ENCODE measurements at places on chromosomes 12 and 14. TPM values are rescaled to one million over a fixed set of nuclear protein-coding genes. Genes with fewer than 3 reads are reported as not detected.
A peak's percentile ranks its signal among the peaks of the same experiment; 100 is the strongest.

GLIPR1L1 gene
- total RNA-seq, result not detected

GYS2 gene
- total RNA-seq, result not detected

DNA sequence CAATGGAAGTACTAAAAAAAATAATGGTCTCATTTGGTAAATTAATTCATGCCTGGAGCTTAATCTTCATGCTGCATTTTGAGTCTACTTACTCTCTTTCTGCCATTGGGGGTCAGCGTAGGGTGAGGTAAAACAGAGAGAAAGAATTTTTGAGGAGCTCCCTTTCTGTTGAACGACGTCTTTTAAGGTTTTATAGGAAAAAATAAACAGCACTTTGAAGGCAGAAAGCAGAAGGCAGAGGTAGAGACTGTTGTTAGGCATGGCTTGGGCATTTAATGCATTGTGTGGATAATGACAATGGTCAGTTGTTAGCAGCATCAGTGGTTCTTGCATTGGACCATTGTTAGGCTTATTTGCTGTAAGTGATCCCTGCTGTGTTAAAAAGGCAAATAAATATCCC is 557.2 kb upstream of the STXBP6 start:
- no peak for DNase-seq

PGF gene
- 18.3 TPM for total RNA-seq

DNA sequence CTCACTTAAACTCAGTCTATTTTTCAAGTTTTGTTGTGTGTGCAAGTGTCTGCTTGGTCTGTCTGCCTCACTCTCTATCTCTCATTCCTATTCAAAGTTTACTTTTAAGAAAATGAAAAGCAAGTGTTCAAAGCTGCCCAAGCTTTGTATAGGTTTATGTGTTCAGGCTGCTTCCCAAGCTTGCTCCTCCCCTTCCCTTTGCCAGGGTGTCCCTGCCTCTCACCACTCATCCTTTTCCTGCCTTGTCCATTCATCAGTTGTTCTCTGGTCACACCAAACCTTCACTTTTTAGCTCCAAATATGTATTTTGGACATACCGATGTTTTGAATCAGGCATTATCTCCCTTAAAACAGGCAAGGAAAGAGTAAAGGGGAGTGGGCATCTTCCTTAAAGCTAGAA is 41.3 kb downstream of the STK38L start:
- DNase-seq, result no peak

ALX1 gene
- not detected for total RNA-seq

DNA sequence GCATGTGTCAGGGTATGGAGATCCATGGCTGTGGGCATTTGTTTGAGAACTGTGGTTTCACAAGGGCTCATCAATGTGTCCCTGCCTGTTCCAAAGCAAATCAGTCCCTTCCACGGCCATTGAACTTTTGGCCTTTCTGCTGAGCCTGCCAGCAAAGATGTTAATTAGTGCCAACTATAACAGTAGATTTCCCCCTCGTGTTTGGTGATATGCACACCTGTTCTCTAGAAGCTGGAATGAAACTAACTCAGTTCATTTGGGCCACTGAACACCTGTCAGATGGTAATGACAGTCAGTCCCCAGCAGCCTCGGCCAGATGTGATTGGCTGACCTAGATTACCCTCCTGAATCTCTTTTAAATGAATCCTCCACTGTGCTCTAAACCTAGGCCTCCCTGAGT is 43.2 kb downstream of the IRAK3 start:
- DNase-seq, result no peak

- DNase-seq, result no peak
Measured at GRCh38 chr12:24113701-24114100, 164.2 kb upstream of the SOX5 start.

DNA sequence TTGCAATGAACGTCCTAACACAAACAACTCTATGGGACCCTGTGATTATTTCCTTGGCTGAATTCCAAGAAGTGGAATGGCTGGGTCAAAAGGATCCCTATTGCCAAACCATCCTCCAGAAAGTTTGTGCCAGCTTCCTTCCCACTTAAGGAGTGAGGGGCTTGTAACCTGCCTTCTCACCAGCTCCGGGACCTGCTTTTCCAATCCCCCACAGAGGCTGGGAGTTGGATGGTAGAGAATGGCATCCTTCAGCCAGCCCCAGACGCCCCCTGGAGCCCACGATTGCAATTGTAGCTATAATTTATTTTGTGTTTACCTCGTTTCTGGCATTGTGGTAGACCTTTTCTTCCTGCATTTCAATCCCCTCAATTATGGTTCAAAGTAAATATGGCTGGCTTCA is 9.7 kb upstream of the ZDHHC22 start:
- no peak for DNase-seq

GRCh38 chr14:62125793-62126192 is 363.6 kb downstream of the SNAPC1 start:
- no peak for DNase-seq

GRCh38 chr12:62028536-62028935 is 231.7 kb upstream of the USP15 start:
- DNase-seq, result no peak

ITGB7 gene
- total RNA-seq, result 1.7 TPM

MYF5 gene
- not detected for total RNA-seq

- no peak for DNase-seq
Measured at GRCh38 chr12:77130193-77130592, 64.8 kb upstream of the E2F7 start.

DNA sequence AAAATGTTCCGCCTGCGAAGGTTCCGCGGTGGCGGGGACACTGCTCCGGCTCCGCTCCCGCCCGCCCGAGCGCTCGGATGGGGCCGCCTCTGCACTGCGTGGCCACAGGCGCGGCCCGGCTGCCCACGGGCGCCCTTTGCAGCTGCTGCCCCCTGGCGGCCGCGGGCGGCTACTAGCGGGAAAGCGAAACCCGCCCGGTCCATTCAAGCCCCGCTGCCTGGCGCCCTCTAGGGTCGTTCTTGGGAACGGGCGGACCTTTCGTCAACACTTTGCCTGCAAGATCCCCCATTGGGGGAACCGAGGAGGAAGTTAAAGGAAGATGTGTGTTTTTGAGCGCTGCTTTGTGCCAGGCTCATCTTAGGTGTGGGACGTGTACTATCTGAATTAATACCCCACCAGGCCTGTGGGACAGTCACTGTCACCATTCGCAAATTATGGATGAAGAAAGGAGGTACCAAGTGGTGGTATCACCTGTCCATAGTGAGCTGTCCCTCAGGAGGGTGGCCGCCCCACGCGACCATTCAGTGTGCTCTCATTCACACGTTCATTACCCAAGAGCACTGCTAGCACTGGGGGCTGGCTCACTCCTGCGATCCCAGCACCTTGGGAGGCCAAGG is 19.4 kb downstream of the GPR132 start:
- peak; percentile 96 for DNase-seq

ENDOU gene
- 0.39 TPM for total RNA-seq

- no peak for DNase-seq
Measured at GRCh38 chr14:105980224-105980623, 453.8 kb downstream of the TMEM121 start.

TGM1 gene
- total RNA-seq, result 0.52 TPM

DNA sequence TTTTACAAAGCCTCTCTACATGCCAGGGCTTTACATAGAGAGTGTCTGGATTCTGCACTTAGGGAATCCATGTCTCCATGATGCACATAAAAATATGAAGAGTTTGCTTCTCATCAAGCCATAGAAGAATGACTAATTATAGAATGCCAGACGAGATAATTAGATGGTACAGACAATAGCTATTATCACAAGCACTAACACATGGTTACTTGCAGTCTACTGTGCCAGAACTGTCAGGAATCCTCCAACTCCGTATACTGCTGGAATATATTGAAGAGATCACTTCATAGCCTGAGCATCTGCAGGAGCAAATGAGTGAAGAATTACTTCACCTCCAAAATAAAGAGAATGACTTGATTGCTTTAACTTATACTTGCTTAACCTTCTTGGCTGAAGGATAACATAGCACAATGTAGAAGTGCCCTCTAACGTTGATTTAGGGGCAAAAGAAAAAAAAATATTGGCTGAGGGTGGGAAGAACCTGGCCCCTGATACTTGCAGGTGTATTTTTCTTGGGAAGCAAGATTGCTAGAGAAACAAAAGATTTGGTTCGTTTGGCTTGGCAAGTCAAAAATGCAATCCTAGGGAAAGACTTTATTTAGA is 272.8 kb upstream of the FAR2 start:
- DNase-seq, result no peak

GRCh38 chr12:96014943-96015599 is 18.9 kb upstream of the HAL start:
- no peak for DNase-seq

- DNase-seq, result no peak
Measured at GRCh38 chr12:21599143-21599999, 5.3 kb downstream of the GYS2 start.

DNA sequence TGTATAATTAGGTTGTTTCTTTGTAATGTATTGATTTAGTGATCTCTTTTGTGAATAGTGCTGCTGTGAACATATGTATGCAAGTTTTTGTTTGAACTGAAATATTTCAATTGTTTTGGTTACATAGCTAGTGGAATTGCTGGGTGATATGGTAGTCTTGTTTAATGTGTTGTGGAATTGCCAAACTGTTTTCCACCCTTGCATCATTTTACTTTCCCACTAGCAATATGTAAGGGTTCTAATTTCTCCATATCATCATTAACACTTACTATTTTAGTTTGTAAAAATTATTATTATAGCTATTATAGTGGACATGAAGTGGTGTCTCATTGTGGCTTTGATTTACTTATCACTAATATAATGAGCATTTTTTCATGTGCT is 5.9 kb downstream of the G2E3 start:
- no peak for DNase-seq

DNA sequence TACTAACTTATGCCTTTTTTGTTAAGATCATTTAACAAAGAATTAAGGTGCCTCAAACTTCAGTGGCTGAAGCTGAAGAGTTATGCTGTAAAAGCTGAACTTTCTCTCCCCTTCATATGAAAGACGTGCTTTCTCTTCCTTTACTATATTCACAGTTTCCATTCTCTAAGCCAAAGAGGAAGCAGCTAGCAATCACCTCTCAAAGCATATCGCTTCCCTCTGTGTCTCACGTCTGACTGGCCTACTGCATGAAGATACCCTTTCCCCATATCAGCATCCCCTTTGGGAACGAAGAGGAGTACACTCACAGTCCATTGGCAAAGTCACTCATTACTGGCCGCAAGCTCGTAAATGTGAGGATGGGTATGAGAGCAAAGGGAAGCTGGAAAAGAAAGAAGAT is 34.9 kb downstream of the SLC11A2 start:
- DNase-seq, result no peak

MYF6 gene
- 0.29 TPM for total RNA-seq

DNA sequence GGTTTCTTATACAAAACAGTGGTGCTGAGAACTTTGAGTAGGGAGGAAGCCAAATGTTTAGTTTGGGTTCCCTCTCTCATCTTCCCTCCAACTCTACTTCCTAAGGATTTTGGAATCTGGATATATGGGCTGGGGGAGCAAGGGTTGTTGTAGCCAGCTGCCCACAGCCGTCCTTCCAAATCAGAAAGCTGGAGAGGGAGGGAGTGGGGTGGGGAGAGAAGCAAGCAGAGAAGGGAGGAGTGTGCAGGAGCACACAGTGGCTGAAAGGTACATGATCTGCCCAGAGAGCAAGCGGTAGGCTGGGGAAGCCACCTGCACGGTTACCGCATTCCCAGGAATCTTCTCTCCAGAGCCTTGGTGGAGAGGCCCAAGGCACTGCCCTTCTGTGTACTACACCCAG is 52.7 kb downstream of the IRF2BPL start:
- DNase-seq, result no peak

GRCh38 chr12:22527999-22528398 is 16.3 kb downstream of the C2CD5 start:
- no peak for DNase-seq

CCDC88C gene
- total RNA-seq, result 6.0 TPM

BBOF1 gene
- 8.6 TPM for total RNA-seq

PTPRB gene
- 26.3 TPM for total RNA-seq

DNA sequence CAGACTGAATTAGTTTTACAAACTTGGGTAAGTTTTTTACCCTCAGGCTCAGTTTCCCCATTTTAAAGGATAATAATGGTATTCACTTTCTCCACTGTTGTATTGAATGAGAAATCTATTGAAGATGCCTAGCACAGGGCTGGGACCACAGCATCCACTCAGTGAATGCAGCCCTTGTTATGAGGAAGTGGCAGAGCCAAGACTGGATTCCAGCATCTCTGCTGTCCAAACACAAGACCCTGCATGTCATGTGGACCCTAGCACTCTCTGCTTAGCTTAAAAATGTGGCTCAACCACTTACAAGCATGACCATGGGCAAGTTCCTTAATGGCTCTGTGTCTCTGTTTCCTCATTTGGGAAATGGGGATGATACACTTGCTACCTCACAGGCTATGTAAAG is 24.1 kb upstream of the TRIM9 start:
- DNase-seq, result no peak

- no peak for DNase-seq
Measured at GRCh38 chr12:130622803-130623202, 93.3 kb downstream of the RIMBP2 start.

Measured in esophagus muscularis mucosa (tissue), 4 donors.